ENCODE measurements at places on chromosomes 2 and 18. TPM values are rescaled to one million over a fixed set of nuclear protein-coding genes. Genes with fewer than 3 reads are reported as not detected.

Gene STEAP3
- 27.4 TPM for total RNA-seq

Gene SERPINB11
- total RNA-seq = not detected

GRCh38 chr2:161388146-161388779 is 27.8 kb upstream of the TBR1 start:
- DNase-seq = no peak

- no peak for DNase-seq
Measured at GRCh38 chr18:51461956-51462355, 264.5 kb upstream of the MEX3C start.

DNA sequence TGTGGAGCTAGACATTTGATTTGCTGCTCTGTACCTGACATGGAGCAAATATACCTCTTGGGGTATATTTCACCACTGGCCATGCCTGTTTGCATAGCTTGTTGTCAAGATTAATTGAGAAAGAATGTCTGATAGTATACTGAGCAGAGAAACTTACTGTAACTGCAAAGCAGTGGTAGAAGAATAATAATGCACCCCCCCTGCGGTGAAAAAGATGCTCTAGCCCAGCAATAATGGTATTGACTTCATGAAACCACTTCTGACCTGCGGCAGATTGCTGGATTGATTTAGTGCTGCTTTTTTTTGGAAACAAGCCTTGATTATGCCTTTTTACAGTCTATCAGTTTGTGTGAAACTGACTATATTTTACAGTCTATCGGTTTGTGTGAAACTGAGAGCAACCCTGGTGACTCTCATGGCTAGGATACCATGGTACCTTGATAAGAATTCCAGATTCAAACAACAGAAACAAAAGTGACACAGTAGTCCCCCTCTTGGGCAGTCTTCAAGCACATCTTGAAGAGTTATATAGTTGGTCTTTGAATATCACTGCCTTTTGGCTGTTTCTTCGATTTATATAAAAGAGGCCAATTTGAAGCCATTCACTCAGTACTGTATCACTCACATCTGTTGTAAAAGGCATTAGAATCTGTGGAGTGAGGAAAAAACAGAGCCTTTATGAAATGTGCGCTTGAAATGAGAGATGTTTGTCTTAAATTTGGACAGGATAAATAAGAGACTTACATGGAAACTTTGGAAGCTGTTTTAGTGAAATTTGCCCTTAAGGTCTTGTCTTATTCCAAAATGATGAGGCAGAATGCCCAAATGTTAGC is 102.5 kb downstream of the FMNL2 start:
- DNase-seq = no peak

GRCh38 chr18:67108894-67109293 is 407.6 kb downstream of the DSEL start:
- no peak for DNase-seq

Measured in osteoblast (primary cell).